Ovary (tissue), 10 donors: ENCODE measurements at places on chromosomes 1 and 21. TPM values are rescaled to one million over a fixed set of nuclear protein-coding genes. Genes with fewer than 3 reads are reported as not detected.

GRCh38 chr1:234572966-234573365 lies 37.0 kb downstream of the IRF2BP2 start:
- H3K27ac ChIP-seq, result no peak overlapping the region
- H3K36me3 ChIP-seq, result no peaks in the 10 kb centered on the region
- no peaks in the 10 kb centered on the region for H3K4me1 ChIP-seq
- no peak overlapping the region for H3K4me3 ChIP-seq
- no peaks in the 10 kb centered on the region for H3K27me3 ChIP-seq
- DNase-seq, result no peak

DNA sequence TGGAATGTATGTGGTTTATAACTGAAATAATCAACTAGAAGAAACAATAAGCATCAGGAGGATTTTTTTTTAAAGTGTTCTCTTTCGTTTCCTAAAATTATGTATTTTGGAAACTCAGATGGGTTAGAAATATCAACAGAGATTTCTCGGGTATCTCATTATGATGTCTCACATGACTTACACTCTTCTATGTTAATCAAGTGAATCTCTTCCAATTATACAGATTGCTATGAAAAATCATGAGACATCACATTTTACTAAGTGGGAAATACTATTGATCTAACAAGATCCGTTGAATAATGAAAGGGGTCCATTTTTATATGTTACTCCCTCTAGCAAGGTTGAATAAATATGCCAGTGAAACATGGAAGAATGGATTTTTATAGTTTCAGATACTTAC lies 54.7 kb upstream of the NRIP1 start:
- no peak overlapping the region for H3K4me3 ChIP-seq
- no peak for DNase-seq
- no peaks in the 10 kb centered on the region for H3K27me3 ChIP-seq
- no peak overlapping the region for H3K27ac ChIP-seq

DNA sequence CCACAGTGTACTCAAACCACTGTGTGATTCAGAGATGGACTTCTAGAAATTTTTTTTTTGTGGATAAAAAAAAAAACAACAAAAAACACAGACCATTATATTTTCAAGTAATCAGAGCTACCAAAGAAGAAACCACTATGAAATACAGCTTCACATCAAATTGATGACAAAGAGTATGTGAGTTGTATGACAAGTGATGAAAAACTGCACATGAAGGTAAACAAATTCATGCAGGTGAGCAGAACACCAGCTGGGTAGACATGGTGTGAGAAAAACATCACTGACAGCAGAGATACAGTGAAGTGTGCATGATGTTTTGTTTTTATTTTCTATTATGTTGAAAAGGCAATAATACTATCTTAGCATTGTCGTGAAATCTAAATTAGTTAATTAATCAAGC lies 8.0 kb upstream of the PTPRC start:
- H3K27ac ChIP-seq, result no peak overlapping the region
- H3K27me3 ChIP-seq, result no peaks in the 10 kb centered on the region
- no peak for DNase-seq
- no peak overlapping the region for H3K4me3 ChIP-seq
- H3K36me3 ChIP-seq, result no peaks in the 10 kb centered on the region
- no peaks in the 10 kb centered on the region for H3K4me1 ChIP-seq

TRIM67 gene
- not detected for polyA plus RNA-seq

REG4 gene
- not detected for polyA plus RNA-seq

DNA sequence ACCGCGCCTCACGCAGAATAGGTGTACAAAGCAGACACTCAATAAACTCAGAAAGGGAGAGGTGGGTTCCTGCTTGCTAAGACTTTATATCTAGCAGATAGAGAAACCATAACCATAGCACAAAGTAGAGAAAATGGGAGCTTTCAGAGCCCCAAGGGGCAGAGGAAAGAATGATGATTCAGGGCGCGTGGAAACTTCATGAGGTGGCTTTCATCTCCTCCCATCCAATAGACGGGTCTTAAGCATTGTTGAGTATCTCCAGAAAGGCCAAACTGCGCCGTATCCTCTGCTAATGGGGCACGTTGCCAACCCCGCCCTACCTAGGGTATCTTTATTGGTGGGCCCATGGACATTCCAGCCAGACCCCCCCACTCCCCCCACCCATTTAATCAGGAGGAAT lies 778 bp upstream of the MIXL1 start:
- H3K36me3 ChIP-seq, result no peaks in the 10 kb centered on the region
- no peaks in the 10 kb centered on the region for H3K27me3 ChIP-seq
- no peak for DNase-seq
- H3K4me3 ChIP-seq, result no peak overlapping the region
- H3K27ac ChIP-seq, result no peak overlapping the region

AMY1C gene
- not detected for polyA plus RNA-seq

- no peak overlapping the region for H3K27ac ChIP-seq
- no peaks in the 10 kb centered on the region for H3K27me3 ChIP-seq
- DNase-seq, result no peak
- H3K4me1 ChIP-seq, result no peaks in the 10 kb centered on the region
- H3K36me3 ChIP-seq, result no peaks in the 10 kb centered on the region
These were observed 25.7 kb downstream of the LDLRAD1 start for GRCh38 chr1:53992085-53992874.

TNNI3K gene
- polyA plus RNA-seq, result 1.1 TPM

DNA sequence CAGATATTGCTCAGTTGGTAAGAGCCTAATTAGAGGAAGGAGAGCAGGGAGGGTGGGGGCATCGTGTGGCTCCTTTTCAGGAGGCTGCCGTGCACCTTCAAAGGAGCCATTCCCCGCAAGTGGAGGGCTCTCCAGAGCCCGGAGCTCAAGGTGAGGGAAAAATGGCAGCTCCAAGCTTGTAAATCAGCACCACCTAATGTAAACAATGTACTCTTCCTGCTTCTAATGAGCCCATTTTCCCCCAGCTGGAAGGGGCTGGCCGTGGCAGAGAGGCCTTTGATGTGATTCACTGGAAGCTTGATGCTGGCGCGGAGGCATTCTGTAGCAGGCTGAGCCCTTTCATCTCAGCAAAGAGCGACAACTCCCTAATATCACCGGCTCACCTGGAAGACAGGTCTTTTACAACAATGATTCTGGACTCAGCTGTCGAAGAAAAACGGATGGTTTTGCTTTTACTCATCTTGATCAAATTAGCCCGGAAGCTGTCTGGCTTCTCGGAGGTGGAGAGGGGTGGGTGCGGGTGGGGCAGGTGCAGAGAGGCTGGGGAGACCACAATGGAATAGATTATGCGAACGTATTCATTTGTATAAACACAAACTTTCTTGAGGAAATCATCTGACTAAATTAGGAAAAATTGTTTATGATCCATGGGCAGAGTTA lies 112.5 kb downstream of the RRAGC start:
- no peak for DNase-seq
- H3K27me3 ChIP-seq, result no peaks in the 10 kb centered on the region
- no peak overlapping the region for H3K27ac ChIP-seq
- H3K4me1 ChIP-seq, result no peaks in the 10 kb centered on the region

- H3K4me1 ChIP-seq, result peaks cover 3% of the 10 kb centered on the region
- no peak for DNase-seq
- H3K27ac ChIP-seq, result no peak overlapping the region
- H3K36me3 ChIP-seq, result no peaks in the 10 kb centered on the region
- no peak overlapping the region for H3K4me3 ChIP-seq
These were observed 70.4 kb upstream of the TIAM1 start for GRCh38 chr21:31414263-31415000.
